ENCODE measurements at places on chromosomes 1 and 21.

DNA sequence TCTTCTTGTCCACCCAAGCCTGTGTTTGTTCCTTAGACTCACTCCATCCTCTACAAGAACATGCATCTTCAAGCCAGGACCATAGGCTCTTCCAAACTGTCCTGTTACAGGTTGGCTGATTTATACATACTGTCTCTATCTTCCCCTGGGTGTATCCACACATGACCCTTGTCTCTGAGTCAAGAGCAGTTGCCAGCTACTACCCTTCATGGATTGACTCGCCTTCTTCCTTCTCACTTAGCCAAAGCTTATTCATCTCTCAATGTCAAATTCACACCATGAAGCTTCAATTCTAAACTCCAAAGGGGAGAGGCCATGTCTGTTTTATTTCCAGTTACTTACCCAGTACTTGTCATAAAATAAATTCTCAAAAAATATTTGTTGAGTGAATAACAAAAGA is 64.1 kb upstream of the CACHD1 start:
- no peak for DNase-seq

- no peak for DNase-seq
Observed at GRCh38 chr1:81827942-81828341, 27.2 kb downstream of the ADGRL2 start.

DNA sequence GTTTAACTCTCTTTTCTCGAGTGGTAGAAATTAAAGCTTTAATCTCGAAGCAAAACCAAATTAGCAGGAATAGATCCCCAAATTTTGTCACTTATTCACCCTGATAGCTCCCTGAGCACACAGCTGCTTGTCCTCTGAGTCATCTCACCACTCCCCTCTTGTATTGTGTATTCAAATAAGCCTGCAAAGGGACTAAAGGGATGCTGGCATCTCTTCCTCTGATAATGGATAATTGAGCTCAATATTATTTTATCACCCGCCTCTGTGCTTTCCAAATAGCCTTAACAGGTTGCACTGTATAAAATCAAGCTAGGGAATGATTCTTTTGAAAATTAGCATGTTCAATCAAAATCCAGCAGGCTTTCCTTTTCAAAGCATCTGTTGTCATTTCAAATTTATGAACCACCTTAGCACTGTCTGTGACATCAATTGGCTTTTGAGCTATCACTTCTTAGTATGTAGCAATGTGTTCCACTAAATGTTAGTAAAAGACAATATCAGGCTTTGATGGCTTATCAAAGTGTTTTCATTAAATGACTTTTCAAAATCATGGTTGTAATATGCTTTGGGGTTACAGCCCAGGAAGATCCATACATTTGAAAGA is 561.6 kb downstream of the PLA2G4A start:
- DNase-seq: no peak

DNA sequence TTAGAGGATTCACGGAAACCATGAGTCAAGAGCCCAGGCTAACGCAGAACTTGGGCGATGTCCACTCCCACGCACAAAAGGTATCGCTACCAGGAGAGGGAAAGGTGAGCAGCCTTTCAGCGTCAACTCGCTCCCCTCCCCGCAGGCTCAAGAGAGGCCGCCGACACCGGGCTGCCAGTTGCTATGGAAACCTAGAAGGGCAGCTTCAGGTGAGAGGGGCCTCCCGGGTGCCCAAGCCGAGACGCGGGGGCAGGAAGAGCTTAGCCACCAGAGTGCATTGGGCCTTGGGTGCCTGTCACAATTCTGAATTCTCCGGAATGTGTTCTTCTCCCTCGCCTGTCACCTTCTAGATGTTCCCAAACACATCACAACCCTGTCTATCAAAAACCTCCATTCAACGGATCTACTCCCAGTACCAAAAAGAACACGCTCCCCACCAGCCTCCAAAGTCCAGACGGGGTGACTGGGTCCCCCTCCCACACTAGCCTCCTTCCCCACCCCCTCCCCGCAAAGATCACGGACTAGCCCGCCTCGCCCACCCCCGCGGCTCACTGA is 694 bp downstream of the MEAF6 start:
- no peak for DNase-seq

DNA sequence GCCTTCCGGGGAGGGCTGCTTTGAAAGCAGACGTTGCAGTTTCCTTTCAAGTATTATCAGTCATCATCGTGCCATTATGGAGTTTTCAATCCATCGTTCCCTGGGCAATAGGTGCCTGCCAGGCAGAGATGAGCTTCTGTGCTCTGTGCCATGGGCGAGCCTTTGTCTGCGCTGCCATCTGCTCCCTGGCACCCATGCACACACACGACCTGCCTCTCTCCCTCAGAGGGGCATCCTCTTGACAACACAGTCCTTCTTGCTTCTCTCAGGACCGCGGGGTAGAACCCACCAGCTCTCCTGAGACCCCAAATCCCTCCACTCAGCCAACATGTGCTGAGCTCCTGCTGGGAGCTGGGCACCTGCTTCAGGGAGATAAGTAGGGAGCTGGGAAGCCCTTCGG is 149.3 kb downstream of the HMGB4 start:
- DNase-seq: no peak

DNA sequence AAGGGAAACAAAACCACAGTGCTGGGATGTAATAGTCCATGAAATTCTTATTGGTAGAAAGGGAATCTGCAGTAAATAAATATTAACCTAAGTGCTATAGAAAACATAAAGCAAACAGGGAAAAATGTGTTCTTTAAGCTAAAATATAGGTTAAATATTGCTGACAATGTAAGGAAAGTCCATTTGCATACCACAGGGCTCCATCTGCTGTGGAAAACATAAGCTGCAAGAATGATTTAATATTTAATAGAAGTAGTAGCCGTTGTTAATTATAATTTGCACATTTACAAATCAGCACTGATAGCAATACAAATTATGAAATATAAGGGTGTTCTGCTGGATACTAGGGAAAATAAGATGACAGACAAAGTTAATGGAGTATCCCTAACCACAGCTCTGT is 444.9 kb upstream of the PKN2 start:
- DNase-seq: no peak

- peak; percentile 22 for DNase-seq
Observed at GRCh38 chr1:12409681-12410080, 179.9 kb downstream of the VPS13D start.

- no peak for DNase-seq
Observed at GRCh38 chr1:89607586-89608318, 25.2 kb upstream of the LRRC8C start.

- DNase-seq: no peak
Observed at GRCh38 chr1:94310570-94311270, 73.3 kb upstream of the ARHGAP29 start.

DNA sequence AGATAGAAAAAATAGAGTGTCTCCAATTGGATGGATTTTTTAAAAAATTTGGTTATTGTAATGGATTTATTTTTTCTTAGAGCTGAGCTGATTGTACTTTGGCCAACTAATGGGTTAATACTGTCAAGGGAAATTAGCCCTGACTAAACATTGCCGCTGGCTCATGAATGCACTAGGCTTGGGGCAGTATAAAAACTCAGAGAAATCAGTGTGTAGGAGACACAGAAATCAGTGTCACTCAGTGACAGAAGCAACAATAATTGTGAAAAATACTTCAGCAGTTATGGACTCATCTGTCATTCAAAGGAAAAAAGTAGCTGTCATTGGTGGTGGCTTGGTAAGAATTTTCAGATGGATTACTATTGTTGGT is at the start of gene KMO:
TSS of gene KMO (plus strand) at position 217 of the 370 bp plus-strand sequence. CDS start at position 284, 67 bp downstream.
- DNase-seq: no peak

DNA sequence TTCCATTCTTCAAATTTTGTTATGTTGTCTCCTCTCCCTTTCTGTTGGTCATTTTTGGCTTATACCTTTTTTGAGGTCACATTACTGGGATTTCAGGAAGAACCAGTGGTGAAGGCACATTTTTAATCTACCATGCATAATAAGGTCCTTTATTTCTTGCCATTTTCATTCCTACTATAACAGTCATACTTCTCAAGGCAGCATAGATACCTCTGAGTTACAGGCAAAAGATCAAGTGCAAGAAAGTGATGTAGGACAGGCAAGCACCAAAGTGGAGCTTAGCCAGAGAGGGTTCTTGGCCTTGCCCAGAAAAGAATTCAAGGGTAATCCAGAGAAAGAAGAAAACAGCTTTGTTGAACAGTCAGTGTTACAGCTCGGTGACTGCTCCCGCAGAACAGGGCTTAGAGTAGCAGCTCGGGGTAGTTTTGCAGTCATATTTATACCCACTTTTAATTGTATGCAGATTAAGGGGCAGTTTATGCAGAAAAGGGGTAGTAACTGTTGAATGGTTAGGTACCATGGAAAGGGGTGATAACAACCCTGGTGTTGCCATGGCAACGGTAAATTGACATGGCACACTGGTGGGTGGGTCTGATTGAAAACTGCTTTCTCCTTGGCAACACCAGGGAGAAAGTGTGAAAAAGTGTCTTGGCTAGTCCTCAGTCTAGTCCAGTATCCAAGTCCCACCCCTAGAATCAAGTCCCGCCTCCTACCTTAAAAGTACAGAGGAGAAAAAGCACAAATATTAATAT is 39.6 kb upstream of the DOCK7 start:
- DNase-seq: peak; percentile 3

- DNase-seq: peak; percentile 94
Observed at GRCh38 chr1:196400478-196401451, 207.5 kb downstream of the KCNT2 start.

GRCh38 chr1:27601321-27601770 is 2.6 kb downstream of the AHDC1 start:
- no peak for DNase-seq

DNA sequence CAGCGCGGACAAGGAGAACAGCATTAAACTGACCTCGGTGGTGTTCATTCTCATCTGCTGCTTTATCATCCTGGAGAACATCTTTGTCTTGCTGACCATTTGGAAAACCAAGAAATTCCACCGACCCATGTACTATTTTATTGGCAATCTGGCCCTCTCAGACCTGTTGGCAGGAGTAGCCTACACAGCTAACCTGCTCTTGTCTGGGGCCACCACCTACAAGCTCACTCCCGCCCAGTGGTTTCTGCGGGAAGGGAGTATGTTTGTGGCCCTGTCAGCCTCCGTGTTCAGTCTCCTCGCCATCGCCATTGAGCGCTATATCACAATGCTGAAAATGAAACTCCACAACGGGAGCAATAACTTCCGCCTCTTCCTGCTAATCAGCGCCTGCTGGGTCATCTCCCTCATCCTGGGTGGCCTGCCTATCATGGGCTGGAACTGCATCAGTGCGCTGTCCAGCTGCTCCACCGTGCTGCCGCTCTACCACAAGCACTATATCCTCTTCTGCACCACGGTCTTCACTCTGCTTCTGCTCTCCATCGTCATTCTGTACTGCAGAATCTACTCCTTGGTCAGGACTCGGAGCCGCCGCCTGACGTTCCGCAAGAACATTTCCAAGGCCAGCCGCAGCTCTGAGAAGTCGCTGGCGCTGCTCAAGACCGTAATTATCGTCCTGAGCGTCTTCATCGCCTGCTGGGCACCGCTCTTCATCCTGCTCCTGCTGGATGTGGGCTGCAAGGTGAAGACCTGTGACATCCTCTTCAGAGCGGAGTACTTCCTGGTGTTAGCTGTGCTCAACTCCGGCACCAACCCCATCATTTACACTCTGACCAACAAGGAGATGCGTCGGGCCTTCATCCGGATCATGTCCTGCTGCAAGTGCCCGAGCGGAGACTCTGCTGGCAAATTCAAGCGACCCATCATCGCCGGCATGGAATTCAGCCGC is 2.5 kb downstream of the S1PR1 start:
- DNase-seq: no peak

DNA sequence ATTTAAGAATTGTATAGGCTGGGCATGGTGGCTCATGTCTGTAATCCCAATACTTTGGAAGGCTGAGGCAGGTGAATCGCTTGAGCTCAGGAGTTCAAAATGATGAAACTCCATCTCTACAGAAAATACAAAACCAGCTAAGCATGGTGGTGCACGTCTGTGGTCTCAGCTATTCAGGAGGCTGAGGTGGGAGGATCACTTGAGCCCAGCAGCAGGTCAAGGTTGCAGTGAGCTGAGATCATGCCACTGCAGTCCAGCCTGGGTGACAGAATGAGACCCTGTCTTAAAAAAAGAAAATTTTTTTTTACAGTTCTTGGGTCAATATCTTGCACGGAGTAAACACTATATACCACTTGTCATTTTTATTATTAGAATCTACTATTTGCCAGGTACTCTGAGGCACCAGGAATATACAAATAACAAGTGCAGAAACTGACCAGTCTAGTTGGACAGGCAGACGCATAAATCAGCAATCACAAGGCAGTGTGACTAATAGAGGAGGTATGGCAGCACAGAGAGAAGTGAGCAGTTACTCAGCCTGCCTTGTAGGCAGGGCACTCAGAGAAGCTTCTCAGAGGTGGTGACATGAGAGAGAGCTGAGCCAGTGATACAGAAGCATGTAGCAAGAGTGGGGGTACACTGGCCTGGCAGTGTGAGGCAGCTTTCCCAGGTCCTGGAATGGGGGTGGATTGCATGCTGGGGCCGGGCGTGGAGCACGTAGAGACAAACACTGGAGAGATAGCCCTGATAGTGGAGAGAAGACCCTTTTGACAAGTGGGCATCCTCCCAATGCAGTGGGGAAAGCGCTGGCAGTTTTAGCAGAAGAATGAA is 8.0 kb downstream of the PHLDA3 start:
- DNase-seq: peak; percentile 94

- peak; percentile 29 for DNase-seq
Observed at GRCh38 chr1:88311907-88312306, 372.2 kb upstream of the PKN2 start.

- DNase-seq: no peak
Observed at GRCh38 chr1:51859333-51859732, 19.2 kb downstream of the NRDC start.

- peak; percentile 86 for DNase-seq
Observed at GRCh38 chr1:85313888-85314696, 37.7 kb upstream of the BCL10 start.

DNA sequence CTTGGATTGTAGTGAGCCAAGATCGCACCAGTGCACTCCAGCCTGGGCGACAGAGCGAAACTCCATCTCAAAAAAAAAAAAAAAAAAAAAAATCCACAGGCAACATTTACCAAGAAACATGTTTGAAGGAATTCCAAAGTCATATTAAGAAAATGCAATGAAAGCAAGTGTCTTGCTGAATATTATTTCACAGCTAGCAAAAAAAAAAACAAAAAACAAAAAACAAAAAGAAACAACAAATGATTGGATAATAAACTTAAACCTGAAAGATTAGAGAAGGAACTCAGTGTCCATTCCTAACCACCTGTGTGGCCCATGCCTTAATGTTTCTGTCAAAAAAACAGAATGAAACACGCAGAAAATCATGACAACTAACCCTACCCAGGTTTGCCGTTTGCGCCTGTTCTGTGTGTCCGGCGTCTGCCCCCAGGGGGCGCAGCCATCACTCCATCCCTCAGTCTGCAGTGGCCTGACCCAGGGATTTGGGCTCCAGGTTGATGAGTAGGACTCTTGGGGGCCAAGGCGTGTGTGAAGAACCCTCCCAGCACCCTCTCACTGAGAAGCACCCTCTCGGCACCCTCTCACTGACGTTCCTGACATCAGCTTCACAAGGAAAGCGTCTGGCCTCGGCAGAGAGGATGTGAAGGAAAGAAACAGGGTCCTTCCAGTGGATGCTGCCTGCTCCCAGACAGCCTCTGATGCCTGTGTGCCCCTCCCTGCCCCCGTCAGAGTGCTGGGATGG is 19.2 kb upstream of the PTTG1IP start:
- DNase-seq: no peak
